Neural crest cell (in vitro differentiated cells): ENCODE measurements at places on chromosomes 11 and 22. TPM values are rescaled to one million over a fixed set of nuclear protein-coding genes. Genes with fewer than 3 reads are reported as not detected.
A peak's percentile ranks its signal among the peaks of the same experiment; 100 is the strongest.

- H3K4me3 ChIP-seq, result peak overlapping the region; percentile 98
- peaks cover 2% of the 10 kb centered on the region for H3K36me3 ChIP-seq
- DNase-seq, result no peak
- H3K27me3 ChIP-seq, result no peaks in the 10 kb centered on the region
- H3K27ac ChIP-seq, result no peak overlapping the region
- peaks cover 50% of the 10 kb centered on the region for H3K4me1 ChIP-seq
Observed at GRCh38 chr22:45163099-45163450, 650 bp upstream of the NUP50 start.

The CCDC188 gene
- 8.2 and 8.6 TPM in 2 replicates for total RNA-seq

DNA sequence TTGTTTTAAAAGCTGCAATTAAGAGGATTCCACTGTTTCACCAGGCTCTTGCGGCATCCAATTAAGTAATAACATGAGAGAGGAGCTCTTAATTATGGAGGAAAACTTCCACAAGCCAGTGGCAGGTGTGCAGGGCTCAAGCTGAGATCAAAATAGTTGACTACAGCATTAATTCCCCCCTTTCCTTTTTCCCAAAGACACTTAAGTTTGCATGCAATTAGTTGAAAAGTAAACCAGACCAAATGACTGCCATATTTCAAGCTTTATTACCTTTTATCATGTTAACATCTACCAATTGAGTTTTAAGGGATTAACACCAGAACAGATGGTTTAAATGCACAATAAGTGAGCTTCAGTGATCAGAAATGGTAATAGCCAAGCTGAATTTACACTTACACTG is 32.1 kb downstream of the FAM168A start:
- H3K27ac ChIP-seq, result no peak overlapping the region
- no peak overlapping the region for H3K4me3 ChIP-seq
- no peak for DNase-seq
- H3K4me1 ChIP-seq, result peaks cover 6% of the 10 kb centered on the region
- peaks cover 5% of the 10 kb centered on the region for H3K36me3 ChIP-seq

The NAP1L4 gene
- total RNA-seq, result 219 and 224 TPM in 2 replicates

- peaks cover 2% of the 10 kb centered on the region for H3K27me3 ChIP-seq
- H3K4me1 ChIP-seq, result no peaks in the 10 kb centered on the region
- H3K36me3 ChIP-seq, result no peaks in the 10 kb centered on the region
- H3K27ac ChIP-seq, result no peak overlapping the region
Observed at GRCh38 chr11:65366340-65366773, 11.8 kb downstream of the TIGD3 start.

GRCh38 chr11:77471558-77472193 is 2.2 kb downstream of the PAK1 start:
- H3K4me1 ChIP-seq, result peaks cover 58% of the 10 kb centered on the region
- H3K4me3 ChIP-seq, result peak overlapping the region; percentile 88
- peaks cover 31% of the 10 kb centered on the region for H3K27me3 ChIP-seq
- H3K27ac ChIP-seq, result no peak overlapping the region
- DNase-seq, result peak; percentile 32

The MYOD1 gene
- not detected in 2 replicates for total RNA-seq
